ENCODE measurements at places on chromosomes 16 and 17.

GRCh38 chr17:82228842-82229697 lies at the start of gene SLC16A3:
SLC16A3 (plus strand) TSS chr17:82229042; CDS start chr17:82236009, 6,967 bp downstream.
- DNase-seq: peak; percentile 79

DNA sequence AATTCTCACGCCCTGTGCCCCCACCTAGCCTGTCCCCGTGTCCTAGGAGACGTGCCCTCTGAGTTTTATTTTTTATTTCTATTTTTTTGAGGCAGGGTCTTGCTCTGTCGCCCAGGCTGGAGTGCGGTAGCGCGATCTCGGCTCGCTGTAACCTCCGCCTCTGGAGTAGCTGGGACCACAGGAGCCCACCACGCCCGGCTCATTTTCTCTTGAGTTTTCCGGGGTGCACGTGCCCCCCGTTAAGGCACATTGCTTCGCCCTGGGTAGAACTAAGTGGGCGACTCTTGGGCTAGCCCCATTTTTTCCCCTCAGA lies 655 bp upstream of the KLHDC4 start:
- no peak for DNase-seq

DNA sequence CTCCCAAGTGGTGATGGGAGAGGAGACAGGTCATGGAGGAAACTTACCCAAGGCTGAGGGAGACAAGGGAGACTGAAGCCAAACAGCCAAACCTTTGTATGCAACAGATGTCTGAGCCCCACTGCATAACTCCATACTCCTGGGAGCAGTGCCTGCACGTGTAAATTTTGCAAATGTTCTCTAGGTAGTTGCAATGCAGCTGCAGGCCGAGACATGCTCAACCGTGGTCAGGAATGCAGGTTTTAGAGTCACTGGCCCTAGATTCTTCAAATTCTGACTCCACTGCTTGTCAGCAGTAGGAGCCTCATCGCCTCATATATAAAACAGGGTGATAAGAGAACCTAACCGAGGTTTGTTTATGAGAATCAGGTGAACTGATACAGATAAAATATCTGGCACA lies 11.5 kb downstream of the DYNLRB2 start:
- DNase-seq: no peak

- DNase-seq: peak; percentile 35
These were observed 147.4 kb upstream of the RPH3AL start for GRCh38 chr17:499951-500461.

- DNase-seq: no peak
These were observed 151.3 kb downstream of the CYB561 start for GRCh38 chr17:63294776-63295175.

DNA sequence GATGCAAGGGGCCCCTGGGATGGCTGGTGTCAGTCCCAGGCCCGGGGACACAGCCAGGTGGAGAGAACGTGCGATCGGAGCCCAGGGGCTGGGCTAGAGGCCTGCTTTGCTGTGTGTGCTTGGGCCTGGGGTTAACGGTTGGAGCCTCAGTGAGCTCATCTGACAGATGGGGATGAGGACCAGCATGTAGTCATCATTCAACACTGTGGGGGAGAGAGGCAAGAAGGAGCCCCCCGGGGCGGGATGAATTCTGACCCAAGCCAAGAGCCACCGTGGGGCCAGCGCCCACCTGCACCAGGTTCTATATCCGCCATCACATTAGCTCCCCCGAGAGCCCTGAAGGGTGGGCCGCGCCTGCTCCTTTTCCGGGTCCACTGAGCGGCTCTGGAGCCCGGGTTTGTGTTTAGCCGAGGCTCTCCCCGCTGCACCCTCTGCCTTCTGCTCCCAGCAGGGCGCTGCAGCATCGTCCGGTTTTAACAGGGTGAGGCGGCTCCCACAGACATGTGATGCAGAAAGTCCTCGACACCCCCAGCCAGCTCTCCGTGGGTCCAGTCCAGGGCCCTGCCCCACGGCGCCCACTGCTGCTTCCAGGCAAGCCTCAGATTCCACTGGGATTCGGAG lies 365.7 kb downstream of the SEC14L1 start:
- no peak for DNase-seq

DNA sequence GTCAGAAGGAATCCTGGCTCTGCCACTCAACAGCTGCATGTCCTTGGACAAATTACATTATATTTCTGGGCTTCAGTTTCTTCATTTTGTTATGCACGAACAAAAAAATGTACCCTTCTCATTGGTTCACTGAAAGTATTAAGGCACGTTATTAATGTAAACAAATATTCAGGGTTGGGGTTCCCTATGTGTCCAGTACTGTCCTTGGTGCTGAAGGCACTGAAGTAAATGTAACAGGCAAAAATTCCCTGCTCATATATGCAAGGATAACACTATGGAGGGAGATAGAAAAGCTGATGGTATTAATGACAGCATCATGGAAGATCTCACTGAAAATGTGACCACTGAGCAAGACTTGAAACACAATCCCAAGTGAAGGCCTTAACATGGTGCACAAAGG lies 386.6 kb downstream of the XYLT1 start:
- DNase-seq: no peak

GRCh38 chr17:53819956-53820355 lies 2.8 kb upstream of the KIF2B start:
- no peak for DNase-seq

DNA sequence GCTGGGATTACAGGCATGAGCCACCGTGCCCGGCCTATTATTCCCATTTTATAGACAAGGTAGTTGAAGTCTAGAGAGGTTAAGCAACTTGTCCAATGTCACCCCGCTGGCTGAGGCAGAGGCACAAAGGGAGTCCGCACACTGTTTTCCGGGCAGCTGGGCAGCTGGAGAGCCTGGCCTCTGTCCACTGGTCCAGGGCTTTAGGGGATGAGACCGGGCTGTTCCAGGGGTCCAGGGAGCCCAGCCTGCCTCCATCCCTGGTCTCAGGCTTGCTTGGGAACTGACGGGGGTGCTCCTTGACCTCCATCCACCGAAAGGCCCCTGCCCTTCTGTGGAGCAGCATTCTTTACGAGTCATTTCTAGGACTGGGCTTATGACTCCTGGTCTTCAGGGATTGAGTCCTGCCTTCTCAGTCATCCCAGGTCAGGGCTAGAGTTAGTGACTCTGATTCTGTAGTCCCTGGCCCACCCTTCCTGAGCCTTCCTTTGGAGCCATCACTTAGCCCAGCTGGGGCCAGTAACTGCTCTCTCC lies 37.5 kb downstream of the SOCS3 start:
- DNase-seq: no peak

DNA sequence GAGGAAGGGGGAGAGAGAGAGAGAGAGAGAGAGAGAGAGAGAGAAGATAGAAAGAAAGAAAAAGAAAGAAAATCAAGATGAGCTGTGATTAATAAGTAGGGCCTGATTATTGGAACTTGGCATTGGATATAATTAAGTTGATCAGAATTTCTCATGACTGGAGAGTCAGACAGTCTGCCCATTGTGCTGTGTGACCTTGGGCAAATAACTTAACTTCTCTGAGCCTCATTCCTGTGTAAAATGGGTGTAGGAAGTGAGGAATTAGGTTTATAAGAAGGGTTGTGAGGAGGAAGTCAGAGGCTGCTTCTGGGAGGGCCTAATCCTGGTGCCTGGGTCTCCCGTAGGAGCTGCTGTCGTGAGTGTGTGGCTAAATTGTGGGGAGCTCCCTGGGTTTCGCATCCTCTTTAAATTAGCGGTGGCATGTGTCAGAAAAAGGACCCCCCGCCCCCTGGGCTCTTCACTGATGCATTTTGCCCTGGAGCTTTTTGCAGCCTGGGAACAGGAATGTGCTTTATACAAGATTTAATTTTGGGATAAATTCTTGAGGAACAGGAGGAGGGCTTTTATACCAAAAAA lies 76.0 kb downstream of the CMIP start:
- DNase-seq: no peak

DNA sequence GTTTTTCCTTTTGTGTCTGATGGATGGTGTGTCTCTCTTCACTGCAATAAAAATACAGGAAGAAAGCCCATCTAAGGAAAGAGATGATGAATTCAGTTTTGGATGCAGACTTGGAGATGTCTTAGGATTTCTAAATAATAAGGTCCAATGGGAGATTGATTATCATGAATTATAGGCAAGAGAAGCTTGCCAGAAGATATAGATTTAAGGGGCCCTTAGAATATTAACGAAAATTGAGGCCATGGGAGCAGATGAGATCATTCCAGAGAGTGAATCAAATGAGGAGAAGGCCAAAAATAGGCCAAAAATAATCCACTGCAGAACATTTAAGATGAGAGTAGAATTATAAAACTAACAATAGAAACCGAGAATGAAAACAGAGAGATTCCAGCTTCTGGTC lies 63.1 kb downstream of the KCNJ2 start:
- no peak for DNase-seq

DNA sequence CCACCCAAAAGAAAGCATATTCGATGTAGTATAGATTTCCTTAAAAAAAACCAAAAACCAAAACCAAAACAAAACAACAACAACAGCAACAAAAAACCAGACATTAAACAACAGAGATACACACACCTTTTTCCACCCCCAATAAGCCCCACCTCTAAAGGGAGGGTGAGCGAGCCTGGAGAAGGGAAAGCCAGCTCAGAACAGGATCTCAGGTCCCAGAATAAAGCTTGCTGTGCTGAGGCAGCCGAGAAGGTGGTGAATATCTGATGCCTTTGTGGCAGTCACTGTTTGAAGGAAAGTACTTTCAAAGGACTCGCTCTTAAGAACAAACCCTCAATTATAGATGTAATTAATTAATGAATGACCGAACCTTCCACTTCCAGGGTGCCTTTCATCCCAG lies 470 bp downstream of the KRT23 start:
- DNase-seq: no peak

DNA sequence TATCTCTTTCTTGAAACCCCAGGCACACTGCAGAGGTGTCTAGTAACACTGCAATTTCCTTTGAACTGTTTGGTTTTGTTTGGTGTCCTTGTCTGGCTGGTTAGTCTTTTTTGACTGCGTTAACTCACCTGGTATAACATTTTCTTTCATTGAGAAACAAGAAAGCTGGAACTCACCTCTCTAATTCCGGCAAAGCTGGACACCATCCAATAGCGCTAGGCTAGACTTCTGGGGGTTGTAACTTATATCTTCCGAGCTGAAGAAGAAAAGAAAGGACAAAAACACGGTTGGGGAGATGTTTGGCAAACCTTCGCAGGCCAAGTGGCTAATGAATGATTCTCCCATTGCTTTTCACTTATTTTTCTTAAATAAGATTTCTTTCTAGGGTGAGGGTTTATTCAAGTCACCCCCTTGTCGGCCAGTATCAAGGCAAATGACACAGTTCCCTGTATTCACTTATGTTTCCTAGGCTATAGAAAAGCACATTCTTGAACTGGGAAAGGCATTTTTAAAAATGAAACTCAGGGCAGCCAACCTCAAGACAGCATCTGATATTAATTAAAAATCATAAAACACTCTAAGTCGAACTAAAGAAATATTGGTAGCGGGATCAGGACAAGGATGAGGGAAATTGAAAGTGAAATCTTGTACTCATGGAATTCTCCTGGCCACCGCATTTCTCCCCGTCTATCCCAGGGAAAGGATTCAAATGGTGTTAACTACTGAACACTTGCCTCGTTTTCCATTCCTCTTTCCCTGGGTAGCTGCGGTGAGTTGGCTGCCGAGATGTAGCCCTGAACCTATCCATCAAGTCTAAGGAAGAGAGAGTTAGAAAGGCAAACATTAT lies 95.9 kb upstream of the ZFHX3 start:
- no peak for DNase-seq

DNA sequence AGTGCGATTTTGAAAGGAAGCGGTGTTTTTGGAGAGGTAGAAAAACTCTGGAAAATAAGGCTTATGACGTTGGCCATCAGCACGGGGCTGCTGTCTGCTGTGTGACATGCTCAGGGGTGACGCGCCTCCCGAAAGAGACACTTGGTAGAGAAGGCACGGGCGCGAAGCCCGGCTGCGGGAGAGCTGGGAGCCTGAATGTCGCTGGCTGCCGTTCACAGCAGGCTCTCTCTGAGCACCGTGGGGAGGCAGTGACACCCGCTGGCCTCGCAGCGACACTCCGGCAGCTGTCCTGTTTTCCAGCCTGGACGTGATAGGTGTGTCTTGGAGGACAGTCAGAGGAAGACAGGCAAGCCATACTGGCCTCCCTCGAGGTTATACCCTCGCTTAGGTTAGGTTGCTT lies 759.1 kb upstream of the RBFOX1 start:
- no peak for DNase-seq

DNA sequence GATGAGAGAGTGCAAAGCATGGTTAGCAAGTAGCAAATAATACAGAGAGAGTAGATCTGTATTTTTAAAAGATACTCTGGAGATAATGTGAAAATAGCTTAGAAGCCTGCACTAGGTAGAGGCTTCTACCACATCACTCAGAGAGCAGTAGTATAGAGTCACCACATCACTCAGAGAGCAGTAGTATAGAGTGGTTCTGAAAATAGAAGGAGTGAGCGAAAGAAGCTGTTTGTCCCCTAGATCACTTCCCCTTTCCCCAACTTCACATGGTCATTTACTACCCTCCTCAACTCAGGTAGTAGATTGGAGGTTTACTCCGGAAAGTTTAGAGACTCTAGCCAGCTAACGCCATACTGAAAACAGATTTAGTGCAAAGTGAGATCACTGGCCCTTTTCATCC lies 17.1 kb downstream of the DGKE start:
- no peak for DNase-seq

DNA sequence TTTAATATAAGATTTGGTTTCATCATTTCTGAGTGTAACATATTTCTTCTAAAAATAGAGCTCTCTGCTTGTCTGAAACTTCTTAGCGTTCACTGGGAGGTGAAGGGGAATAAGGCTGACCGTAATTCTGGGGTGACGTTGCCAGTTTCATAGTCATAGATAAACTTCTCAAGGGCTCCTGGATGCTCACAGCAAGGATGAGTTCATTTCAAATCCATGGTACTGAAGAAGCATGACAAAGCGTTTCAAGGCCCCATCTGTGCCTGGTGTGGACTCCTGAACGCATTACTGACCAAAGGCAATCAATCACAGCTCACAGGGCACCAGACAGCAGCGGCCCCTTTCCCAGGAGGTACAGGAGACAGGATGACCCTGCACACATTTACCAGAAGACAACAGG lies 12.0 kb upstream of the EVPL start:
- DNase-seq: no peak

DNA sequence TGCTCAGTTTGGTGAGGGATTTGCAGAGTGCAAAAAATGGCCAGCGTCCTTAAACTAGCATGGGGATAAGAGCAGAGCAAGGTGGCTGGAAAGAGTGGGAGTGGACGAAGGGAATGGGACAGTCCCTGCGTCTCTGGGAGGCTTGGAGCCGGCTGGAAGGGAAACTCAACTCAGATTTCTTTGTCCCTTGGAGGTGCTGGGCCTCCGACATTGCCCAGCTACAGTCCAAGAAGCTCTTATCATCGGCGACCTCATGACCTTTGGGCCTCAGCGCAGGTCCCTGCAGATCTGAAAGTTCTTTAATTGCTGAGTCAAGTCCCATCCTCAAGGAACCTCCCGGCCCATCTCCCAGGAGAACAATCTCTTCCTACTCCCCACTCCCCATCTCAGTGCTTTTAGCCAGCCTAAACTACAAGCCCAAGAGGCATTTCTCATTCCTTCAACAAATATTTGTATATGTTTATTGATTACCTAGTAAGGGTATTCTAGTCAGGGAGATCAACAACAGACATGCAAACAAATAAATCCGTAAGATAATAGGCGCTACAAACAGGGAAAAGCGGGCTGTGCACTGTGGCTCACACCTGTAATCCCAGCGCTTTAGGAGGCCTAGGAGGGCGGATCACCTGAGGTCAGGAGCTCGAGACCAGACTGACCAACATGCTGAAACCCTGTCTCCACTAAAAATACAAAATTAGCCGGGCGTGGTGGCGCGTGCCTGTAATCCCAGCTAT lies 985 bp upstream of the TMEM107 start:
- DNase-seq: no peak

GRCh38 chr16:15594711-15595320 lies 48.1 kb downstream of the MARF1 start:
- DNase-seq: no peak

GRCh38 chr17:47676510-47677165 lies 17.3 kb upstream of the TBKBP1 start:
- no peak for DNase-seq
